ENCODE measurements at places on chromosomes 4 and X.

- DNase-seq, result no peak
Measured at GRCh38 chr4:41098093-41099048, 116.0 kb downstream of the APBB2 start.

GRCh38 chr4:119233191-119233590 is 20.7 kb downstream of the USP53 start:
- DNase-seq, result no peak

- DNase-seq, result no peak
Measured at GRCh38 chr4:145732001-145732815, 52.3 kb downstream of the C4orf51 start.

DNA sequence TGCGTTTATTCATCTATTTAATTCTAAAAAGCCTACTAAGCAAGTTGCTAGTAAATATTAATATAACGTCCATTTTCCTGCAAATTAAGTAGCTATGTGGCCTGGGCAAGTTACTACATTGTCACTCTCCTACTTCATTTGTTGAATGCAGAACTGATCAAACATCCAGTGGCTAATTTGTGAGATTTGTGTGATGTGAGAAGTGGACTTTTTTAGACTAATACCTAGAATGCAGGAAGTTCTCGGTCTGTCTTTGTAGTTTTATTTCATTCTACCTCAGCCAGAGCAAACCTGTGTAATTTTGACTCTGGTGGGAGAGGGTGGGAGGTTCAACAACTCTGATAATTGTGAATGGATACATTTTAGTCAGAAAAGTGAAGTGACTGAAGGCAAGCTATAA is 840 bp downstream of the GUF1 start:
- no peak for DNase-seq

DNA sequence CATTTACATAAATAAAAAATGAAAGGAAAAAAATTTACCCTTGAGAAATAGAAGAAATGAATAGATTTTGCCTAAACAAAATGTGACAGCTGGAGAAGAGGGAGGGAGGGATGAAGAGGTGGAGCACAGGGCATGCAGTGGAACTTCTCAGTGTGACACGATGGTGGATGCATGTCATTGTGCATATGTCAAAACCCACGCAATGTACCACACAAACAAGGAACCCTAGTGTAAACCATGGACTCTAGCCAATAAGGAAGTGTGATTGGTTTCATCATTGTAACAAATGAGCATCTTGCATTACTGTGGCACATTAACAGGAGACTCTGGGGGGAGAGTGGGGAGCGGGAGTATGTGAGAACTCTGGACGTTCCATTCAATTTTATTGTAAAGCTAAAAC is 58.6 kb downstream of the GATB start:
- DNase-seq, result no peak
